Stimulated activated CD4-positive, alpha-beta T cell treated with anti-CD3 and anti-CD28 coated beads, TNF-alpha, amount 100 ng/mL, for 4 hours (primary cell): ENCODE measurements at places on chromosomes 1 and 21.

DNA sequence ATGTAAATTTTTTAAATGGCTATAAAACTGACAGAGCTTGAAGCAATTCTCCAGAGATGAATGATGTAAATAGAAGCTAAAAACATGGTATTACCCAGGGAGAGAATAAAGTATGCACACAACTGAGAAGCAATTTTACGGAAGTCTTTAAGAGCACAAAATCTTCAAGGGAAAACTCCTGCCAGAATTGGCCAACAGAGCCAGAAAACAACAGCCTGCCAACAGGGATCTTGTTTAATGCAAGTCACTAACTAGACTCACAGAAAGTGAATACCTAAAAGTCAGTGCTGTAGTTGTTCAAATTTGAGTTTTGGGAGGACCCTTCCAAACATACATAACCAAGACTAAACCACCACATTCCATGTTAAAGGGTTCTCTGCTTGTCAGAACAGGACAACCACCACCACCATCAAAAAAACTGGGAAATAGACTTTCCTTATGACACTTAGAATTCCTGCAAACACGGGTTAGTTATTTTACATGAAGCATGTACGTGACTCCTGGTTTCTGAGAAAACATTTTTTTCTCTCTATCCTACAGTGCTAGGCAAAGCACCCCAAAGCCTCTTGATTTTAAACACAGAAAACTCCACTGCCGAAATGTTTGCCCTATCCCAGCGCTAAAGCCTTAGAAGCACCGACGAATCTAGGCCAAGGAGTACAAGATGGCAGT, 1.6 kb downstream of the EPS15 start:
- no peak for DNase-seq

GRCh38 chr1:113976609-113977278, 2.5 kb upstream of the OLFML3 start:
- DNase-seq: no peak

DNA sequence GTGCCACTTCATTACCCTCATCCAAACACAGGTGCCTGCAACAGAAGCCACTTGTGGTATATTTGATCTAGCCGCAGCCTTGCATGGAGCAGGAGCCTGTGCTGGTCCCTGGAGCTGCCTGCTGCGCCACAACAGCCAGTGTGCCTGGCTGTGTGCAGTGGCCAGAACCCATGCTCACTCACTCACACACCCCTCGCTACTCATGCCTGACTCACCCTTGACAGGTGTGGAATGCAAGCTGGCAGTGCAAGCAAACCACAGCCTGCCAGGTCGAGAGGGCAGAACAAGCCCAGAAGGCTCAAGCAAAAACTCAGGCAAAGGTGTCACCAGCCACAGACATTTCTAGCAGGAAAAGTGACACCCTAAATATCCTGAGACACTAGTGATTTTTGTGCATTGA, 1510.9 kb downstream of the KCNT2 start:
- no peak for DNase-seq

GRCh38 chr1:205991237-205991636, 12.0 kb downstream of the RAB7B start:
- DNase-seq: no peak

GRCh38 chr1:17629460-17629859, 90.0 kb downstream of the ARHGEF10L start:
- DNase-seq: no peak

DNA sequence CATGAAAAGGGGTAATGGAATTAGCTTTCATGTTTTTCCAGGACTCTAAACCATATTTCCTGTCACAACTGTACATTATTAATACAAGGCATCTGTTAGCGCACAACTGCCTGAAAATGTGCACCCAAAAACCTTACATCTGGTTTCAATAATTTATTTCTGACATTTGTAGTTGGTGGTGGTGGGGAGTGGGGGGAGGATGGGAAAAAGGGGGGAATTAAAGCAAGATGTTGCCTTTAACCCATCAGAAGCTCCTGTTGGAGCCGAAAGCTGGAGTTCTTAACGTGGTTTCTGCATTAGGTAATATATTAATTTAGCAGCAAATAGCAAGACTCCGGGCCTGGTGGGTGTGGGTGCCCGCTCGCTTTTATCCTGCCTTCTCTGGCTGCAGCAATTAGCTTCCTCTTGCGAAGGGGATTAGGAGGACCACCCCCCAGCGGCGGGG, 36.9 kb upstream of the HHAT start:
- DNase-seq: no peak

DNA sequence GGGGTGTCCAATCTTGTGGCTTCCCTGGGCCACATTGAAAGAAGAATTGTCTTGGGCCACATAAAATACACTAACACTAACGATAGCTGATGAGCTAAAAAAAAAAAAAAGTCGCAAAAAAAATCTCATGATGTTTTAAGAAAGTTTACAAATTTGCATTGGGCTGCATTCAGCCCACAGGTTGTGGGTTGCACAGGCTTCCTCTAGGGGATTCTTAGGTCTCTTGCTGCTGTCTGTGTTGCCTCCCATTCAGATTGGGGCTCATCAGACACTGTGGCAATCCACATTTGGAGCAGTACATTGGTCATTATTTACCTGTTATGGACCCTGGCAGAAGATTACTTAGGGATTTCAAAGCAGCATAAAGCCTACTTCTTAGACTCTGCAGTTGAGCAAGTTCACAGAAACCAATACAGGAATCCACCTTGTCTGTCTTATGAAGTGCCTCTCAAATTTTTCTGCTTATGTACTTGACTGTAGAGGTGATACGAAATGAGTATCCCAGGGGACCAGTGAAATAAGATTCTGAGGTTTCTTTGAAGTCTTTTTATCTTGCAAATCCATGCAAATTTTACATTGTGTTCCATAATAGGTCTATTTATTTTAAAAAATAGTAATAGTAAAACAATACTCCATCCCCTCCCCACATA, 205.5 kb downstream of the RPS6KC1 start:
- no peak for DNase-seq

DNA sequence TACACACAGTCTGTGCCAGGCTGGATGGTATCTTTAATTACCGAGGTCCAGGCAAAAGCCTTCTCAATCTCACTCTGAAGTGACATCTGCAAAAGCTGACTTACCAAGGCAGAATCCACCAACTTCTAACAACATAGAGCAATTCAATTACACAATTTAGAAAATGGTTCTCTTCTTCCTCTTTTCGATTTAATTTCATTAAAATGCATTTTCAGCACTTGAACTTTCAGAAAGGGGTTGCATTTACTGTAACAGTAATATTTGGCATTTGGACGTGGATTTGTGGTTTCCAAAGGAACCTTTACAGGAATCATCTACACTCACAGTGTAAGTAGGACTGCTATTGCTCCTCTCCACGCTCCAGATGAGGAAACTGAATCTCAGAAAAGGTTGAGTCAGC, 53.3 kb downstream of the ERO1B start:
- no peak for DNase-seq

DNA sequence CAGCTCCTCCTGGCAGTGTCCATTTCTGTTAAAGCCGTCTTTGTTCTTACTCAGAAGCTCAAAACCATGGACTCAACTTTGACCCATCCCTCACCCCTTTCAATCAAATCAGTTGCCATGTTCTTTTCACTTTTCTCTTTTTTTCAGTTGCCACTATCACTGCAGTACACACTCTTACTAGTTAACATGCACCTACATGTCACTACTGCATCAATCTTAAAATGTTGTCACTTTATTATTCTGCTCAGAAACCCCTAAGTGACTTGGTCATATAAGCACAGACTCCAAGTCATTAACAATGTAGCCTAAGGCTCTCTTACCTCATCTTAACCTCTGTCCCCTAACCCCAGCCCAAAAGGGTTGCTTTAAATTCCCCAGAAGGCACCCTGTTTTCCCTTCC, 9.0 kb downstream of the ZNF697 start:
- DNase-seq: no peak

DNA sequence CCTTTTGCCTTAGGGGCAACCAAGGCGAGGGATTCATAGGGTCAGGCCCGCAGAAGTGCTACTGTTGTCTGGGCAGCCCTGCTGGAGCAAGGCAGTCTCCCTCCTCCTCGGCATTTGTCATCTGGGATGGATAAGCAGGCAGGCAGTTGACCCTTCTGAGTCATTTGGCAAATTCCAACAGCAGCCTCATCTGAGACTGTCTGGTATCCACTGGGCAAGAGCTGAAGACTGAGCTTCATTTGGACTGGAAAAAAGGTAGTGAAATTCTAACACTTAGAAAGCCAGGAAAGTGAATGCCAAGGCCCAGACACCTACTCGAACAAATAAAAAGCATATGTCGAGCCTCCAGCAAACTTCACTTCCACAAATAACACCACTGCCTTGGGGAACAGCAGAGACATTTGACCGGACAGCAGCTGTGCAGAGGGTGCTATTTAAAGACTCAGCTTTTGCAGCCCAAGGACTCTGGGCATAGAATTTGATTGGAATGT, 4.0 kb upstream of the ZBTB40 start:
- no peak for DNase-seq

DNA sequence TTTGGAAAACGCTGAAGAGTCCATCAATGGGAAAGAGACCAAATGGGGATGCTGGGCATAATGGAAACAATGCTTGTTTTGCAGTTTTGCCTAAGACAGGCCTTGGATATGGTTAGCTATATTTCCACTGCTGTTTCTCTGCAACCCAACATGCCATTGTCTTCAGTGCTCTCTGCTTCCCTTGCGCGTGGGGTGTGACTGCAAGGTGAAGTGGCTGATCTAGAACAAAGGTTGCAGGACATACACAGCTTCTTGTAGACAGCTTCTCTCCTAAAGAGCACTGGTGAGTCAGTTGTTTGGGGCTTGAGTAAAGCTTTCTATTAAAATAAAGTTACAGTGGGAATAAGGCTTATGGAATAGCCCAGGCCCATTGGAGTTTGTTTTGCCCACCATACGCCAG, 33.0 kb downstream of the RUNX1 start:
- no peak for DNase-seq

GRCh38 chr1:199629624-199630023, 397.9 kb upstream of the NR5A2 start:
- no peak for DNase-seq

DNA sequence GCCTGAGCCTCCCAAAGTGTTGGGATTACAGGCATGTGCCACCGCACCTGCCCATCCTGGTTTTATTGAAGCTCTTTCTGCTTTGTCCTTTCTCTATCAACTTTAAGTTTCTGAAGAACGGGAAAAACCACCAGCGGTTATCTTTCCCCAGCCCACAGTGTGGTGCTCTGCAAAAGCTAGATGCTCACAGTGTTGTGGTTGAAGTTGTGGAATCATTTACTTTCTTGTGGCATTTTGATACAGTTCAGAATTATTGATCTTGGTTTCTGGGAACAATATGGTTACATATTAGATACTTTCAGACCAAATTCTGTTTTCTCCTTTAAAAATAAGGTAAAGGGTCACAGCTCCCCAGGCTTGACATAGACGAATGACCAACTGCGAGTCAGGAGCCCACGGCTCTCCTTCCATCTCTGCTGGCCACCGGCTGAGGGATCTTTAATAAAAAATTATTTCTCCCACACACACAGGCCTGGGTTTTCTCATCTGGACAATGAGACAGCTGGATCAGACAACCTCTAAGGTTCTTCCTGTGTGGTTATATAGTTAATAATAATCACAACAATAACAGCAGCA, 385.3 kb downstream of the SETD4 start:
- DNase-seq: no peak

GRCh38 chr1:228009116-228009827, 2.5 kb downstream of the WNT3A start:
- DNase-seq: no peak

- DNase-seq: no peak
Measured at GRCh38 chr1:201460814-201461644, 8.0 kb downstream of the PHLDA3 start.

DNA sequence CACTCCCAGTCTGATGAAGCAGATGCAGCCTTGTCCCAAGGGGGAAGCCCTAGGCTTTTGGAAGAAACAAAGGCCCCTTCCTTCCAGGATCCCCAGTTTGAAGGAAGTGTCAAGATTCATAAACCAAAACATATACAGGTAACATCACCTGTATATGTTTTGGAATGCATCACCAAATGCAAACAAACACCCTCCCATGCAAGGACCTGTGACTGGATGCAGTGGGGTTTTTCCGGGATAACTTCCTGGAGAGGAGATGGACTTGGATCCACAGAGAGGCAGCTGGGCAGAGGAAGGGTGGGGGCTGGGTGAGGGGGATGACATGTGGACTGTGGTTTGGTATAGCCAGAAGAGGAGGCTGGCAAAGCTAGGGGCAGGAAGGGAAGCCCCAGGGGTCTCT, 1.5 kb upstream of the PLA2G2F start:
- DNase-seq: no peak

DNA sequence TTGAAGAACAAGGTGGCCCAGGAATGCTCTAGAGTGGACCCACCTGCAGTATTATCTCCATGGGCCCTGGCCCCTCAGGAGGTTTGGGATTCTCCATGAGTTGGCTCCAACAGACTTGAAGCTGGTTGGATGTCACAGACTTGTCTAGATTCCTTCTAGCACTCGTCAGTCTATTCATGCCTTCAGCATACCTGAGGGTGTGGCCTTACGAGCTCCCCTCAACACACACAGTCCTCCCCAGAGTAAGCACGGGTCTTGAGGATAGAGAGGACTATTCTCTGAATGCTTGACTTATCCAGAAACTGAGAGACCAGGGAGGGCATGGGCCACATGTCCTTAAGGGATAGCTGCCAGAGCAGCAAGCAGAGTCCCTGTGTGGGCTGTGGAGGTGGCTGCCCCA, 45.9 kb upstream of the COL6A1 start:
- DNase-seq: no peak

DNA sequence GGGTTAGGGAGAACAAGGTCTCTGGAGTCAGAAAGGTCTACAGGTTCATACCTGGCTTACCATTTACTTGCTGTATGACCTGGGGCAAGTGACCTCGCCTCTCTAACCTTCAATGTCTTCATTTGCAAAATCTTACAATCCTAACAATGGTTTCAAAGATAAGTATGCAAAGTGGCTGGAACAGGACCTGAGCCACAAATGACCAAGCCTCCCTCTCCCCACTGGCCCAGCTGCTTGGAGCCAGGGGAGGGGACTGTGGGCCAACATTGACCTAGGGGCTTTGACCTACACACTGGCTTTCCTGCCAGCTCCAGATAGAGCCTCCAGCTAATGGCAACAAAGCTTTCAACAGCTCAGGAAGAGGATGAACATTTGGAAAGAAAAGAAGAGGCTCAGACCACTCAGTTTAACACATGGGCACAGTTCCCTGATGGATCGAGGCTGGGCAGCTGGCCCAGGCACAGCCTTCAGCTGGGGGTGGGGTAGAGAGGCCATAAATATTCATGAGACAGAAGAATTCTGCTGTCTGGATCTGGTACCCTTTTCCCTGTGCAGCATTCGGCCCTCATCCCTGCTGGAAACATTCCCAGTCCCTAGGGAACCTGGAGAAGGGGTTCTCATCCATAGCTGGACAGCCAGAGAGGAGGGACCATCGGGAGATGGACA, 12.9 kb downstream of the PTAFR start:
- DNase-seq: no peak
